Immature natural killer cell (primary cell): ENCODE measurements at places on chromosomes 6 and 20. TPM values are rescaled to one million over a fixed set of nuclear protein-coding genes. Genes with fewer than 3 reads are reported as not detected.

GRCh38 chr6:10138917-10139316 lies 276.0 kb downstream of the TFAP2A start:
- peaks cover 3% of the 10 kb centered on the region for H3K27me3 ChIP-seq
- no peak overlapping the region for H3K27ac ChIP-seq
- no peak for DNase-seq

GRCh38 chr6:63372951-63373533 lies 53.3 kb upstream of the LGSN start:
- no peaks in the 10 kb centered on the region for H3K36me3 ChIP-seq
- no peaks in the 10 kb centered on the region for H3K4me1 ChIP-seq
- DNase-seq, result no peak

- H3K27me3 ChIP-seq, result no peaks in the 10 kb centered on the region
- no peak overlapping the region for H3K27ac ChIP-seq
- DNase-seq, result no peak
Observed at GRCh38 chr6:109224107-109224875, 129.0 kb downstream of the CEP57L1 start.

GRCh38 chr6:5083813-5084359 lies 1.3 kb upstream of the PPP1R3G start:
- H3K4me1 ChIP-seq, result no peaks in the 10 kb centered on the region
- H3K4me3 ChIP-seq, result no peak overlapping the region
- DNase-seq, result no peak
- peaks cover 24% of the 10 kb centered on the region for H3K27me3 ChIP-seq
- no peaks in the 10 kb centered on the region for H3K36me3 ChIP-seq

DNA sequence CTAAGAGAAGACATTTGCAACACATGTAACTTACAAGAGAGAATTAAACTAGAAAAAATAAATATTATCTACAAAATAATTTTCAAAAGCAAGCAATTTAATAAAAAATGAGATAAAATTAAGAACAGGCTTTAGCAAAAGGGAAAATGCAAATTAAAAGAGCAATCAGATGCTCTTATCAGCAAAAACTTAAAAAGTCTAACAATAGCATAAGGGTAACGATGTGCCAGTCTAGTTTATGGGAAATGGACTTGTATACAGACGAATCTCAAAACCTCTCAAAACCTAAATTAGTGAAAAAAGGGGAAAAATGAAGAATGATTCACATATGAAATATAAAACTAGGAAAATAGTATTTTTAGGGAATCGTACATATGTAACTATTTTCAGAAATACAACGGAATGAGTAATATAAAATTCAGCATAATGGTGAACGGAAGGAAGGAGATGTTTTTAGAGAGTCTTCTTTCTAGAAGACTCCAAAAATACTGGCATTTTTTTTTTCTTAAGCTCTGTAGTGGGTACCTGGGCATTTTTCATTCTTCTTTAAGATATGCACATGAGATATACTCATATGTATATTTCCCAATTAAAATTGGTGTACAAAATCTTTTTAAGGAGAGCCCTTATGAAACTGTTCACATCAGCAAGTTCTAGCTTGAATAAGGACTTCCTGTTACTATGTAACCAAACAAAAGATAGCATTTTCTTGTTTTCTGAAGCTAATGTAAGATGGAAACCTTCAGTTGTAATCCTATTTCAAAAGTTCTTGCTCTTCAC lies 927 bp upstream of the MANEA start:
- peak overlapping the region; percentile 99 for H3K27ac ChIP-seq
- DNase-seq, result peak; percentile 36
- peaks cover 85% of the 10 kb centered on the region for H3K4me1 ChIP-seq

FKBP1C gene
- polyA plus RNA-seq, result not detected
